Fibroblast of skin of scalp (primary cell): ENCODE measurements at places on chromosomes 2 and 18.

DNA sequence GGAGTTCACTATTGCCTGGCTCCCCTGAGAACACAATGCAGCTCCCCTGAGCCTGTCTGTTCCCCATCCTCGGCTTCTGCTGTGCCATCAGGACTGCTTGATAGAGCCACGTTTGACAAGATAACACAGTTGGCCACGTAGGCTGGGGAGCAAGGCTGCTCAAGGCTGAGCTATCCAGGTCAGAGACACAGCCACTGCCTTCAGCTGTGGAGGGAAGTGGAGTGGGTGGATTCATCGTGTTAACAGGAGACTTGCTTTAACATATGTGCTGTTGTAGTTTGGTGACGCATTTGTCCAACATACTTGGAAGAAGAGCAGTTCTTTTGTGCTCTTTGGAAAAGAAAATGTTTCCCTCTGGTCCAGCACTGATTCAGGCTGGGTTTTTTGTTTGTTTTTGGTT is 68.8 kb downstream of the WDSUB1 start:
- DNase-seq = no peak

GRCh38 chr18:42113529-42114191 is 158.6 kb downstream of the PIK3C3 start:
- peak; percentile 79 for DNase-seq

DNA sequence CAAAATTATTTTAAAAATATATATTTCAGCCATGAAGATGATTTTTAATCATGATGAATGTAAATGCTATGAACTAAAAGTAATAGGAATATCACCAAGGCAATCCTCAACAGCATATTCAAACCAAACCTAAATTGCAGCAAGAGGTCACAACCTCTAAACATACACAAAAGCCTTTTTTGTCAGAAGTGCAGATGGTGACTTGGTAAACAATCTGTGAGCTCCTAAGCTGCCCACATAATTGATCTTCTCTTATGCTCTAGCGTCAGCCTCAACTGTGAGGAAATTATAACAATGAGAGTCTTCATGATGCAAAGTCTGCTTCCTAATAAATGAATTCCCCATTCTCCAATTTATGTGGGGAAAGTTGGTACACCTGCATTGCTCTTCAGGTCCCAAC is 113.2 kb downstream of the TSN start:
- DNase-seq = no peak

GRCh38 chr2:11750422-11750821 is 4.0 kb downstream of the LPIN1 start:
- DNase-seq = no peak

DNA sequence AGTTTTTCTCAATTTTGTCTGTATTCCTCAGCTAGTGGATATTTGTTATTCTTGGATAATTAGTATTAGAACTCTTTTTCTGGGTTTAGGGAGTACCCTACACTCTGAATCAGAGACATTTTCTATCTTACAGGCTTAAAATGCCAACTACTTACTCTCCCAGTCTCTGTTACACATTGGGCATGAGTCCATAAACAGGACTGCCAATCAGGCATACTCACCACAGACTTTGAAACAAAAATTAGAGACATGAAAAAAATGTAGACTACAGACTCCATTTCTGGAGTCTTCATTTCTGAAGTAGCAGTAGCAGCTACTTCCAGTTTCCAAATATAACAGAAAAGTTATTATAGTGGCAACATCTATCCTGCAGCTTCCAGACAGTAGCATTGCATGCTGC is 279.7 kb downstream of the MBD5 start:
- peak; percentile 71 for DNase-seq

GRCh38 chr2:14815201-14815600 is 182.7 kb downstream of the LRATD1 start:
- no peak for DNase-seq

- DNase-seq = no peak
These were observed 6.7 kb downstream of the GALNT3 start for GRCh38 chr2:165787334-165787733.

DNA sequence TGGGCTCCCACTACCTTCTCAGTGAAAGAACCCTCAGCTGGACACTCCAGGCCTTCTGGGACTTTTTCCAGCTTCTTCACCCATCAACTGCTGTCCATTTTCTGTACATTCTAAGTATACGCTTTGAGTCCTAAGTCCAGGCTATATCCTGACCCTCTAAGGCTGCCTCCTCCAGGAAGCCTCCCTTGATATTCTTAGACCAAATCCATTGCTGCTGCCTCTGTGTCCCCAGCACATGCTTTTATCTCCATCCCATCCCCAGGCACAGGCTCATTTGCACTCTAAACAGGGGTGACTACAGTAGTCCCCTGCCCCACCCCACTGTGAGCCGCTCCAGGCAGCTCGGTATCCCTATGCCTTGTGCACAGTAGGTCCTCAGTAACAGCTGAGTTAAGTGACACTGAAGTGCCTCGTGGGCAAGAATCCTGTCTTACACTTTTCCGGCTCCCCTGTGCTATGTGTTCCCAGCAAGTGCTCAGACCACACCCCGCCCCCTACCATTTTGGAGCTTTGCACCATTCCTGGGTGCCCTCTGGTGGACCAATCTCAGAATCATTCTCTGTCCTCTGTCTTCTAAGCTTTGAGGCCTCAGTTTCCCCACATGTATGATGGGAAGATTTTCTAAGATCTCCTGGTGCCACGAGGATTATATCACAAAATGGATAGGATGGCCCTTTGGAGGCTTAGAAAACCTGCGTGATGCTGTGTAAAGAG is 34.9 kb downstream of the EMX1 start:
- DNase-seq = no peak

DNA sequence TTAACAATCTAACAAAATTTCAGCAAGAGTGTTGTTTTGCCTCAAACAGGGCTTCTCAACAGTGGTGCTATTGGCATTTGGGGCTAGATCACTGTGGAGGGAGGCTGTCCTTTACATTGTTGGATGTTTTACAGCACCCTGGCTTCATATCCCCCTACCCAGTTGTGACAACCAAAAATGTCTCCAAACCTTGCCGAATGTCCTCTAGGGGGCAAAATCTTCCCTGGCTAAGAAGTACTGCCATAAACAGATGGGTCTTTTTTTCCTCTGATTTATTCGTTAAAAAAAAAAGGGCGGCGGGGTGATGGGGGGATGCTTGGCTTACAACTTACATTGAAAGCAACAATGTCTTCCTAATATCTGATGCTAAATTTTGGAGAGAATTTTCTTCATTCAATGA is 207.6 kb upstream of the CCDC150 start:
- peak; percentile 34 for DNase-seq

DNA sequence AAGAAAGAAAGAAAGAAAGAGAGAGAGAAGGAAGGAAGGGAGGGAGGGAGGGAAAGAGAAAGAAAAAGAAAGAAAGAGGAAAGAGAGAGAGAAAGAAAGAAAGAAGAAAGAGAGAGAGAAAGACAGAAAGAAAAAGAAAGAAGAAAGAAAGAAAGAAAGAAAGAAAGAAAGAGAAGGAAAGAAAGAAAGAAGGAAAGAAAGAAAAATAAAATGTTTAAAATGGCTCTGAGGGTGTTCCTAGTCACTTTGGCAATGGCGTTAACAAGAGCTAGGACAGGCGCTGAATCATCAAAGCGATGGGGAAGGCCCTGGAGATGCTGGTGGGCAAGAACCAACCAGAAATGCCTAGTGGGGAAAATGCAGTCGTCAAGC is 77.8 kb upstream of the GPC1 start:
- DNase-seq = no peak

DNA sequence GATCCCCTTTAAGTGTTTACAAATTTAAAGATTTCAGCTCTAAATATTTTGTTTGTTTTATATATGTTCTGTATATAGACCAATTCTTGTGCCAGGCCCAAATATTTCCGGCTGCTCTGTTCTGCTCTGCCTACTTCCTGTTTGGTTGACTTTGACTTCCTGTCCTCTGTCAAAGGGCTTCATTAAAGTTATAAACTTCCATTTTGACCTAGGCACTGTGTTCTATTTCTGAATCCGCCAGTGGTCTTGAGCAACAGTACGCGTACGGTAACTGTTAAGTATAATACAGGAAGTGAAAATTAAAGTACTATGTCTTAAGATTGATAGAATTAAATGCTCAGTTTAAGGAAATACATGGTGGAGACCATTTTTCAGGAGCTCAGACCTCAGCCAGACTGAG is 13.5 kb upstream of the REL start:
- no peak for DNase-seq

GRCh38 chr2:28446531-28446930 is 49.3 kb upstream of the PLB1 start:
- no peak for DNase-seq

GRCh38 chr2:47029737-47030524 is 114.3 kb upstream of the MCFD2 start:
- DNase-seq = no peak

- DNase-seq = no peak
These were observed 719 bp downstream of the SMAD2 start for GRCh38 chr18:47929681-47930198.

- DNase-seq = no peak
These were observed 7.0 kb downstream of the USP34 start for GRCh38 chr2:61463769-61464475.

GRCh38 chr2:219997341-219997851 is 370.0 kb downstream of the SLC4A3 start:
- DNase-seq = peak; percentile 53

DNA sequence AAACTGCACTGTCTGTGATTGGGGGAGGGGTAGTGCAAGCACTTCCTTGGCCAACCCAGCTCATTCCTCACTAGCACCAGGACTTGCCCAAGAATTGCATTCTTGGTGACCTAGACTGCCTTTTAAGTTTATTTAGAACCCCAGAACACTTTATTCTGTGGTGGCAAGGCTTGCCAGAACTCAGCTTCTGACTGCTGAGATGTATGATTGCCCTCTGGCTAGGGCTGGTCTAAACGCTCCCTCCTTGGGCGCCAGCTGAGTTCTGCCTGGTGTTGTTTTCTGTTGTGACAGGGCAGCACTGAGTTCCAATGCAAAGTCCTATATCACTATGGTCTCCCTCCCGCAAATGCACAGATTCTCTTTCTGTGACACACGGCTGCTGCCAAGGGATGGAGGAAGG is 247.7 kb downstream of the ZNF385B start:
- peak; percentile 40 for DNase-seq

GRCh38 chr2:50714089-50714488 is 317.8 kb downstream of the NRXN1 start:
- no peak for DNase-seq

DNA sequence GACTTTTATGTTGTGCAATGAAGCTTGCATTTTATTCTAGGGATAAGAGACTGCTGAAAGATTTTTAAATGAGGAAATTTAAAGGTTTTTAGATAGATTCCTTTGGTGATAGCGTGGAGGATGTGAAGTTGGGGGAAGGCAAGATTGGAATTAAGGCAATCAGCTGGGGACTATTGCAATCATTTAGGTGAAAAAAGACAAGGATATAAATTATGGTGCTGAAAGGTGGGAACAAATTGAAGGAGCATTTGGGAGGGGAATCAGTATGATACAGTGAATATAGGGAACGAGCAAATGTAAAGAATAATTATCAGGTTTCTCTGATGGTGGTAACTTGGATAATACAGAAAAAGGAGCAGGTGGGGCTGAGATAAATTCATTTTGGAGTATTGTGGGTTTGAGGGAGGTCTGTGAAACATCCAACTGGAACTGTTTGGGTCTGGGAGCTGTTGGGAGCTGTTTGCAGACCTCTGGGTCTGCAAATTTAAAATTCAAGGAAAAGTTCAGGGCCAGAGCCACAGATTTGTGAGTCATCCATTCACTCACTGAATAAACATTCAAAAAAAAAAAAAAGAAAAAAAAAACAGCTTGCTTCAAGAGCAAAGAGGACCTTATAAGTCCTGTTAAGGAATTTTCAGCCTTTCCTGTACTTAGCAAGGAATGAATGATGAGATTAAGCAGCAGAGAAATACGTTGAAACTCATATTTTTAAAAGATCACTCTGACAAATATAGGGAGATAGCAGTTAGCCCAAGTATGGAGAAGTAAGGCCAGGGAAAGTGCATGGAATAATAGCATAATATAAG is 257.5 kb upstream of the FN1 start:
- DNase-seq = peak; percentile 94

DNA sequence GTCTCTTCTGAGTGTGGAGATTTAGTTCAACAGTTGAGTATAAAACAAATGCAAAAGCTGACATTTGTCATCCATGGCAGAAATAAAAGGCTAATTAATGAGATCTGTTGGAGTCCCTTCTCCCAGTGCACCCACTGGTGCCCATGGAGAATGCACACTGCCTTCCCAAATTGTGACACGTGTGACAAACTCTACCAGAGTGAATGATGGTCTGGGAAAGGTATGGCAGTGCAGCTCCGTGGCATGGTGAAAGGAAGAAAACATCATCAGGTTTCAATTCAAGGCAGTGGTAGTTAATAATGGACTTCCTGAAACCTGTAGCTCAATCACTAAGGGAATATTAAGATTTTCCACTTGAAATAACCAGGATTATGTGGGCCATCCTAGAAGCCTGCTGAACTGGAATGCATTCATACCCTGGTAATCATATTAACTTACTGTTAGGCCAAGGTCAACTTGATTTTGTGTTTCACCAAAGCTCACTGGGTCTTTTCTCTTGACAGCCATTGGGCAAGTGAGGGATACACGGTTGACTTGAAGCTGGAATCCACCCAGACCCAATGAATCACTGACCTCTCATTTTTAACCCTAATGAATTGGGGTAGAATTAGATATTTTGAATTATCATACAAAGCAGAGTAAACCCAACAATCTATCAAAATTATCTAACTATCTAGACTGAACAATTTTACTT is 167.6 kb downstream of the AFF3 start:
- DNase-seq = peak; percentile 24

- DNase-seq = no peak
These were observed 66.6 kb upstream of the PELI1 start for GRCh38 chr2:64210816-64211215.

DNA sequence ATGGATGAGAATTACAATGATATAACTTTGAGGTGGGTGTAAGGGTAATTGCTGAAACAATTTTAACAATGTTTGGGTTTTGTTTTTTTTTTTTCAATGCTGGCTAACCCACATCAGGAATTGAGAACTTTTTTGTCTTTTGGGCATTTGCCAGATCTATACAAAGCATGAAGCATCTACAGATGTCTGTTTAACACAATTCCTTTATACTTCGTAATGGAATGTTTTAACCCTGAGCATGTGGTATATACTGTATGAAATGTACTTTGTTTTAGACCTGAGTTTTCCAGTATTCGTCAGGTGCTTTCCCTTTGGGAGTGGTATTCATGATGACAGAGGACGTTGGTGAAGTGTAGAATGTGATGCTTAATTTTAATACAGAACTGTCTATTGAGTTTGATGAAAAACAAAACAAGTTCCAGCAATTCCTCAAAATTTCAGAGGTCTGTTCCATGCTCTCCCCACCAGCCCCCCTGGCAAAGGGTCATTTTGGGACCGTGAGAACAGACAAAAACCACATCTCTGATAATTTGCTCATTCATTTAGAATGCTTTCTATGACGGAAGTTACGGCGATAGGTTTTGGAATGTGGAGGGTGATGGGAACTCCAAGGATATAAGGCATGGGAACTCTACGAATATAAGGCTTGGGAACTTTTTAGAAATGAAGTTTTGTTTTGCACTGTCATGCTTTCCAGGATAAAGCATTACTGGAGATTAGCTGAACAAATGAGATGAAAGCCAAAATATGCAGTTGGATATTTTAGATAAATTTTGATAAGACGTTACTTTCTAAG is 14.1 kb downstream of the LIMS1 start:
- DNase-seq = peak; percentile 85

GRCh38 chr2:27071990-27072830 is 756 bp upstream of the OST4 start:
- peak; percentile 93 for DNase-seq
